ENCODE measurements at places on chromosomes 7 and 10.

DNA sequence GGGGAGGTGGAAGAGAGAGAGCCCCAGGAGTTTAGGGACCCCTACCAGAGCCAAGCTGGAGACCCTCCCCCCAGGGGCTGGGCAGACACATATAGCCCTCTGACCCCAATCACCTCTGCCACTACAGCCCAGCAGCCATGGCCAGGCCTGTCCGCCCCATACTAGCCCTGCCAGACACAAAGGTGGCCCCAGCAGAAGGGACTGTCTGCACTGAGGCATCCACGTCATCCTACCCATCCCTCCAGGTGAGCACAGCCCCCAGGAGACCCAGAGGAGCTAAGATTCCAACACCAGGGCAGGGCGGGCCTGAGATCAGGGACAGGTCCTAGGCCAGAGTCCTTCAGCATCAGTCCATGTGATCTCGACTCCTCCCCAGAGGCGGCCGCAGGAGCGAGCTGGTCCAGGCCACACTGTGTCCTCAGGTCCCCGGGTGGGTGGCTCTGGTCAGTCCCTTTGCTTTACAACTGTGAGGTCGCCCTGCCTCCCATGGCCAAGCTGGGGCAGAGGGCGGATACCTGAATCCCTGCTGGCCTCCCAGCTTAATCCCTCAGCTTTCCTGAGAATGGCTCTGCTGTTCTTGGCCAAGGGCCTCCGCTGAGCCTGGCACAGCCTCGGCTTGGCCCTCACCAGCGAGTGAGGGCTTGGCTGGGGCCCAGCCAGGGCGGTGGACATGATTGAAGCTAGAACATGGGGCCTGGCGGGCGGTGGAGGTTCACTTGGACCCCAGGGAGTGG is 14.3 kb upstream of the ELN start:
- DNase-seq, result peak; percentile 77

GRCh38 chr7:111009526-111010040 is 81.3 kb upstream of the LRRN3 start:
- no peak for DNase-seq

DNA sequence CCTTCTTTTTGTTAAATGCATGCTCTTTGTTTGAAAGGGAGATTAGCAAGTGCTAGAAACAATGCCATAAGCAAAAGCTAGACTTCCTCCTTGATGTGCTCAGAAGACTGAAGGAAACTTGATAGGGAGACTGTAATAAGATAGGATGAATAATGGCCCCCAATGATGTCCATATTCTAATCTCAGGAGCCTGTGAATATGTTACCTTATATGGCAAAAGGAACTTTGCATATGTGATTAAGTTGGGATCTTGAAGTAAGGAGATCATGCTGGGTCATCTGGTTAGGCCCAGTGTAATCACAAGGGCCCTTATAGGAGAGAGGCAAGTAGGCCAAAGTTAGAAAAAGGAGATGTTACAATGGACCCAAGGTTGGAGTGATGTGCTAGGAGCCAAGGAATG is 13.6 kb upstream of the LIPM start:
- no peak for DNase-seq

GRCh38 chr7:24751484-24751883 is 5.8 kb downstream of the GSDME start:
- no peak for DNase-seq

DNA sequence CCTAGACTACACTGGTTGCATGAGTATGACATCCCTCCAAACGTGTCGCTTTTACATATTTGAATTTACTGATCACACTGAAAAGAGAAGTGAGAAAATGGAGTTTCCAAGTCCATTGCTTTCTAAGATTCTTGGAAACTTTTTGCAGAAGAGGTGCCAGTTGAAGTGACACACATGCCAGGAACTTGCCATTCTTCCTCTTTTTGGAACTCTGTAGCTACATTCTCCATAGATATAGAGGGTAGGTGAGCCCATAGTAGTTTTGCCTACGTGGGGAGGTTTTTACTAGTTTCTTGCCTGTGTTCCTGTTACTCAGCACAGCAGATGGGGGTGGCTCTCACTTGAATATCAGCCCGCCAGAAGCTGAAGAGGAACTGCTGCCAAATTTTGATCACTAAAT is 286.6 kb upstream of the NRP1 start:
- no peak for DNase-seq

DNA sequence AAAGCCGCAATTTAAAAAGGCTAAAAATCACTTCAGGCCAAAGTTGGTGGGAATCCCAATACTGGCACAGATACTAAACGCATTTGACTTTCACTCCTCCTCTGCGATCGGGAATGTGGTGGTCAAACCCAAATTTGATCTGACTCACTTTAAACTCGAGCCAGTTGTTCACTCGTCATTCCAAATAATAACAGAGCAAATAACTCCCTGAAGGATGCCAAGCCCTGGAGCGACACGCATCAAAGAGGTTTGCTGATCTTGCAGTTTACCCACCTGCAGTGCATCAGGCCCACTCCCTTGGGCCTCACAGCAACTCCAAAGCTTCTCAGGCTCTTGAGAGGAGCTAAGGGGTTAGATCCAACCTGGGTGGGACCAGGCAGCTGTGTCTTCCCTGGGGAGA is 12.2 kb downstream of the PTN start:
- peak; percentile 46 for DNase-seq

- DNase-seq, result no peak
Observed at GRCh38 chr10:116978901-116979300, 26.1 kb downstream of the SHTN1 start.

DNA sequence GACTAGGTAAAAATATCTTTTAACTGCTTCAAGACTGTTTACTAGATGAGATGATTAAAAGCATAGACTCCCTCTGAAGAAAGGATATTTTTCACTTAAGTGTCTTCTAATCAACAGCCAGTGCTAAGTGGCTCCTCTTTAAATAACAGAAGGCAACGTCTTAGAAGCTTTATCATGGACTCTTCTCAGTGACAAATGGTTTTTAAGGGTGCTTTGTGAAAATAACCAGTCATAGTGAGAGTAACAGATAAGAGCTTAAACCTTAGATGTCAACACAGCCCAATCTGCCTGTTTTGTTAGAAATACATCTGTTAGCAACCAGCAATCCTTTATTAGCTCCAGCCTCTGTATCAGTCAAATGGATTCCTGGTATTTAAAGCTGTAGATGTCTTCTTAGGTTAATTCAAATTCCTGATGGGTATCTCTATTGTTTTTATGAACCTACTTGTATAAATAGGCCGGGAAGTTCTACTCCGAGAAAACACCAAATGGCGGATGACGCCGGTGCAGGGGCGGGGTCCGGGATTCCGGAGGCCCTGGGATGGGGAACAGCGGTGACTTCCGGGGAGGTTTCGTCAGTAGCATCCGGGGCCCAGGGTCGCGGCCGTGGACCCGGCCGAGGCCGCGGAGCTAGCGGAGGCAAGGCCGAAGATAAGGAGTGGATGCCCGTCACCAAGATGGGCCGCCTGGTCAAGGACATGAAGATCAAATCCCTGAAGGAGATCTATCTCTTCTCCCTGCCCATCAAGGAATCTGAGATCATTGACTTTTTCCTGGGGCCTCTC is 285.4 kb downstream of the GPR37 start:
- no peak for DNase-seq

GRCh38 chr10:43262397-43262901 is 4.4 kb downstream of the RASGEF1A start:
- no peak for DNase-seq

GRCh38 chr7:78311181-78311580 is 512.6 kb downstream of the PHTF2 start:
- no peak for DNase-seq

DNA sequence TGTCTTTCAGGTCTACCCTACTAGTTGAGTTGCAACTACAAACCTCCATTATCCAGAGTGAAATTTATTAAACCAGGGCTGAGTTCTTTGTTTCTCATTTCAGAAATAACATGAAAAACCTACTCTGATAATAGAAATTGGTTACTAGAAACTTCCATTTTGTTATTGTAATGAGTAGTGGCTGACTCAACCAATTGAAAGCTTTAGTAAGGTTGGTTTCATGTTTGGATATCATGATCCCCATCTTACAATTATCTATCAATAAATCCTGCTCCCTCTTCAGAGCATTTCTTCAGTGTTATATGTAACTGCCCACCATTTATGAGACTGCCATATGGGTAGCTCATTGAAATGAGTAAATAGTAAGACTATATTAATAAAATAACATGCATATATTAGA is 16.9 kb downstream of the MDFIC start:
- no peak for DNase-seq

DNA sequence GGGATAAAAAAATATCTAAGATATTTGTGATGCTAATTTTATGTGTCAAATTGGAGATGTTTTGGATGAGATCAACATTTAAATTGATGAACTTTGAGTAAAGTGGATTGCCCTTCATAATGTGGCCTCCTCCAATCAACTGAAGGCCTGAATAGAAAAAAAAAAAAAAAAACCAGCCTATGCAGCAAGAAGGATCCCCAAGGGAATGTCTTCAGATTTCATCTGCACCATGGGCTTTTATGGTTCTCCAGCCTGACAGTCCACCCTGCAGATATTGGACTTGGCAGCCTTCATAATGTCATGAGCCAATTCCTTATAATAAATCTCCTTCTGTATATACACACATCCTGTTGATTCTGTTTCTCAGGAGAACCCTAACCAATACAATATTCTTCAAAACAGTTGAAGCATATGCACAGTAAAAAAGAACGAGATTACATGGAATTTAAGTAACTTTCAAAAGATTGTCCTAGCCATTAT is 316.9 kb upstream of the PLXDC2 start:
- DNase-seq, result peak; percentile 83

DNA sequence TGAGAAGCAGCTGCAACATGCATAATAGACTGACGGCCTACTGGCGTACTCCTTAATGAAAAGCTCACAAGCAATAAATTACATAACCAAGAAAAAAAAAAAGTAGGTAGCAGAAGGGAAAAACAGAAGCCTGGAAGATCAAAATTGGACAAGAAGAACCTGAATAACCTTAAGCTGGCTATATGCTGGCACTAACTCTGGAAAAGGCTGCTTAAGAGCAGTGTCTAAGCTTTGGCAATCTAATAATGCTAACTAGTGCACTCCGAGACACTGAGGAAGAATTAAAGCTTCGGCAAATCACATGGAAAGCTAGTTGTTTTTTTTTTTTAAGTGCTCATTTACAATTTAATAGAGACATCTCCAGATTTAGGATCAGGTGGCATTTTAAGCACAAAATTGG is 441.9 kb downstream of the PARD3 start:
- no peak for DNase-seq

DNA sequence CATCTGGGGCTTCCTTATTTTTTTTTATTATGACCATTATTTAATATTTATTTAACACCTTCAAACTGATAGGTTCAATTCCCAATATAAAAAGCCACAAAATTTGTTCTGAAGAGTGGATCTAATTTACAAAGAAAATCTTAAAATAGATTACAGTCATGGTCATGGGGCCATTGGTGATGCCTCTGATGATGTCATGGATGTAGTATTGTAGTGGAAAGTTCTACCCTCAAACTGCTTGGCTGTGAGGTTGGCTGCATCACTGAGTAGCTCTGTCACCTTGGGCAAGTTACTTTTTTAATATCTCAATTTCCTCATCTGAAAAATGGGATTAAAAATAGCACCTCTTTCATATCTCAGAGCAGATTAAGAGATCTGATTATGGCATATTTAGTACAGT is 128.5 kb downstream of the DKK1 start:
- no peak for DNase-seq

DNA sequence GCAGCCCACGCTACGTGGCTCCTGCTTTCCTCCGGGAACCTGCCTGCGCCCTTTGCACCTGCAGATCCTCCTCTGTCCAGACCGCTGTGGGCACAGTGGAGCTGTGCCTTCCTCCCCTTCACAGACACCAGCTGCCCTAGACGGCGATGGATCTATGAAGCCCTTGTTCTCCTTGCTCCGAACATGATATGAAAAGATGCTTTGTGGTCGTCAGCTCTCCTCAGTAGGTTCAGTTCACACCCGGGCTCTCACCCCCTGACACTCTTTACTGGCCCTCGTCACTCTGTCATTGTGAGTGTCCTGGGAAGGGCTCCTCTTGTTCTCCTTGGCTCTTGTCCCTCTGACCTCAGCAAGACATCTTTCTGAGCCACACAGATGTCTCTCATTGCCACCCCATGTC is 4.2 kb downstream of the ZNF488 start:
- no peak for DNase-seq

DNA sequence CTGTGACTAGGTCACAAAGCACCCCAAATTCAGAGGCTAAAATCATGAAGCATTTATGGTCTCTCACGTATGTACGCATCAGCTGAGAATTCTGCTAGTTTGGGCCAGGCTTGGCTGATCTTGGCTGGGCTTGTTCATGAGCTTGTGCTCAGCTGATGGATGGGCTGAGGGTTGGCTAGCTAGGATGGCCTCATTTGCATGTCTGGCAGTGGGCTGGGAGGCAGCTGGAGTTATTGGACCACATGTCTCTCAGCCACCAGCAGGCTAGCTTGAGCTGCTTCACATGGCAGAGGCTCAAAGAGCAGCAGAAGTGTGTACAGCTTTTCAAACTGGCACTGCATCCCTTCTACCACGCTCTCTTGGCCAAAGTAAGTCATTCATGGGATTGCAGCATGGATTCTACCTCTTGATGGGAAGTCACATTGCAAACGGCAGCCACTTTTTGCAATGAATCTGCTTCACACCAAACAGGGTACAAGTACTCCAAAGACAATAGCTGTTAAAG is 770.3 kb downstream of the TYW1 start:
- no peak for DNase-seq

- no peak for DNase-seq
Observed at GRCh38 chr7:28075674-28076358, 104.8 kb downstream of the JAZF1 start.

DNA sequence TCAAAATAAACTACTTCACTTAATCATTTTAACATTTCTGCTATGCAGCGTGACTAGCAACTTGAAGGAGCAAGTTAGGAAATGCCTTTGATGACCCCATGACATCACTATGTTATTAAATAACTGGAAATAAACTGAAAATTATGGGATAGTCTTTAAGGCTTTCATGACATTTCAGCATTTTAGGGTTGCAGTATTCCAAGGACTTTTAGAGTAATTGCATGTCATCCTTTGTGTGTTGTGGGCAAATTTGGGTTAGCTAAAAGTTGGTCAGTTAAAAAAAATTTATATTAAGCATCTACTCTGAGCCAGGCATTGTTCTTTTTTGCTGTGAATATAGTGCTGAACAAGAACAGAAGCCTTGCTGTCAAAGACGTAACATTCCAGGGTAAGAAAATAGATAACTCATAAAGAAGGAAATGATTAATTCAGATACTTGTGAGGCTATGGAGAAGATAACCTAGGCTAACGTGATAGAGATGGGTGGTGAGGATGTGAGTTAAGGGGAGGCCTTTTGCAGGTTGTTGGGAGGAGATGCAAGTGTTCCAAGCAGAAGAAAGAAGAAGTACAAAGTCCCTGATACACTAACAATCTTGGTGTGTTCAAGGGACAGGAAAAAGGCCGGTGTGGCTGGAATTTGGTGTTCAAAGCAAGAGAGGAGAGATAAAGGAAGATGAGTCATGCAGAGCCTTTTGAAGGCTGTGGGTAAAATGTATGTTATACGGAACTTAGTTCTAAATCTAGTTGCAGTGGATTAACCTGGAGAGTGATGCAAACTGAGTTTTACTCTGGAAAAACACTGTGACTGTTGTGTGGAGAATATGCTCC is 610.2 kb downstream of the AUTS2 start:
- no peak for DNase-seq

GRCh38 chr10:62594093-62594520 is 210.4 kb upstream of the ADO start:
- peak; percentile 16 for DNase-seq

- DNase-seq, result peak; percentile 34
Observed at GRCh38 chr10:26556748-26557640, 118.9 kb downstream of the APBB1IP start.

Measured in NCI-H446 (cell line).